Smooth muscle cell of the coronary artery (primary cell): ENCODE measurements at places on chromosomes 12 and 14. TPM values are rescaled to one million over a fixed set of nuclear protein-coding genes. Genes with fewer than 3 reads are reported as not detected.

HOXC4 gene
- not detected in 2 replicates for total RNA-seq

NID2 gene
- total RNA-seq = 131 and 145 TPM in 2 replicates

SERPINA1 gene
- 0.08 TPM in 1 of 2 replicates, not detected in the other for total RNA-seq

AKT1 gene
- 206 and 215 TPM in 2 replicates for total RNA-seq
